Astrocyte (in vitro differentiated cells and primary cell): ENCODE measurements at places on chromosomes 3 and 15. TPM values are rescaled to one million over a fixed set of nuclear protein-coding genes. Genes with fewer than 3 reads are reported as not detected.
A peak's percentile ranks its signal among the peaks of the same experiment; 100 is the strongest.

The FEZF2 gene
- not detected in 2 replicates for total RNA-seq

The ATG7 gene
- total RNA-seq, result 24.8 and 29.5 TPM in 2 replicates

The ADAMTSL3 gene
- 2.4 and 3.0 TPM in 2 replicates for total RNA-seq

The VEPH1 gene
- total RNA-seq, result 9.3 and 9.4 TPM in 2 replicates

The PCNP gene
- 147 and 151 TPM in 2 replicates for total RNA-seq

The C3orf22 gene
- total RNA-seq, result not detected in 2 replicates

The STOML1 gene
- total RNA-seq, result 12.4 and 16.6 TPM in 2 replicates

The MCF2L2 gene
- total RNA-seq, result 0.89 and 1.2 TPM in 2 replicates

DNA sequence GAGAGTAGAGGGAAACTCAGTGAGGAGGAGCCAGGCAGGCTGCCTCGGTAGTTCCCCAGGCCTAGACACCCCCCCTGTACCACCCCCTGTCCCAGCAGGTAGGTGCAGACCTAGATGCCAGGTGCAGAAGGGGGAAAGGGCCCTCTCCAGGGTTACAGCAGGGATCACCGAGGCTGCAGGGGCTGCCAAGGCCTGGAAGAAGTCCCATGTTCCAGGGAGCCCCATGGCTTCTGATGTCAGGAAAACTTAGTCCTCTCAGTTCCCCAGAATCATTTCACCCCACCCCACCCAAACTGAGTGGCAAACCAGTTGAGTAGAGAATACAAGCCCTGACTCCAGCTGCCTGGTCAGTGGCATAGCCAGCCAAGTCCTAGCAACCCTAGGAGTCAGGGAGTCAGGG lies 7.4 kb upstream of the SEMA3B start:
- H3K27me3 ChIP-seq, result no peaks in the 10 kb centered on the region
- H3K4me3 ChIP-seq, result no peak overlapping the region
- DNase-seq, result no peak
- H3K36me3 ChIP-seq, result peaks cover 16% of the 10 kb centered on the region
- H3K27ac ChIP-seq, result no peak overlapping the region
- H3K4me1 ChIP-seq, result peaks cover 33% of the 10 kb centered on the region

- H3K27me3 ChIP-seq, result no peaks in the 10 kb centered on the region
- no peaks in the 10 kb centered on the region for H3K4me1 ChIP-seq
- no peaks in the 10 kb centered on the region for H3K36me3 ChIP-seq
- H3K27ac ChIP-seq, result no peak overlapping the region
Measured at GRCh38 chr3:131142580-131142979, 115.9 kb downstream of the NEK11 start.

DNA sequence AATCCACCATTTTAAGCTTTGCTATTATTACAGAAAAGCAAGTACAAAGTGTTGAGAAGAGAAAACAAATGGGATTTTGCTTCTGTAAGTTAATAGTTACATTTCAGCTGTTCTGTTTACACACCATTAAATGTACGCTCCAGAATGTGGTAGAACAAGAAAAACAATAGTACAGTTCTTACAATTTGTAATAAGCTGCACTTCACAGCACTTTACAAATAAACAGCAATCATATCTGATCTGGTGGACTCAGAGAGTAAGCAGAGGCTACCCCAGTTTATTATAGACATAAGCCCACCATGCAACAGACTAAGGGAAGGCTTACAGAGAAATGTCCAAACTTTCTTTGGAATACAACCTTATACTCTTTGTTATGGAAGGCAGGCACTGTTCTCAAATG lies 126.4 kb downstream of the OXSM start:
- no peaks in the 10 kb centered on the region for H3K36me3 ChIP-seq
- H3K27ac ChIP-seq, result no peak overlapping the region
- H3K4me3 ChIP-seq, result no peak overlapping the region
- no peak for DNase-seq
- no peaks in the 10 kb centered on the region for H3K27me3 ChIP-seq

GRCh38 chr3:14627815-14628214 lies 23.7 kb upstream of the CCDC174 start:
- H3K27ac ChIP-seq, result no peak overlapping the region
- DNase-seq, result no peak
- no peaks in the 10 kb centered on the region for H3K36me3 ChIP-seq

GRCh38 chr3:122767540-122768372 lies 25.9 kb downstream of the HSPBAP1 start:
- H3K27ac ChIP-seq, result no peak overlapping the region
- no peaks in the 10 kb centered on the region for H3K27me3 ChIP-seq
- H3K4me3 ChIP-seq, result no peak overlapping the region

DNA sequence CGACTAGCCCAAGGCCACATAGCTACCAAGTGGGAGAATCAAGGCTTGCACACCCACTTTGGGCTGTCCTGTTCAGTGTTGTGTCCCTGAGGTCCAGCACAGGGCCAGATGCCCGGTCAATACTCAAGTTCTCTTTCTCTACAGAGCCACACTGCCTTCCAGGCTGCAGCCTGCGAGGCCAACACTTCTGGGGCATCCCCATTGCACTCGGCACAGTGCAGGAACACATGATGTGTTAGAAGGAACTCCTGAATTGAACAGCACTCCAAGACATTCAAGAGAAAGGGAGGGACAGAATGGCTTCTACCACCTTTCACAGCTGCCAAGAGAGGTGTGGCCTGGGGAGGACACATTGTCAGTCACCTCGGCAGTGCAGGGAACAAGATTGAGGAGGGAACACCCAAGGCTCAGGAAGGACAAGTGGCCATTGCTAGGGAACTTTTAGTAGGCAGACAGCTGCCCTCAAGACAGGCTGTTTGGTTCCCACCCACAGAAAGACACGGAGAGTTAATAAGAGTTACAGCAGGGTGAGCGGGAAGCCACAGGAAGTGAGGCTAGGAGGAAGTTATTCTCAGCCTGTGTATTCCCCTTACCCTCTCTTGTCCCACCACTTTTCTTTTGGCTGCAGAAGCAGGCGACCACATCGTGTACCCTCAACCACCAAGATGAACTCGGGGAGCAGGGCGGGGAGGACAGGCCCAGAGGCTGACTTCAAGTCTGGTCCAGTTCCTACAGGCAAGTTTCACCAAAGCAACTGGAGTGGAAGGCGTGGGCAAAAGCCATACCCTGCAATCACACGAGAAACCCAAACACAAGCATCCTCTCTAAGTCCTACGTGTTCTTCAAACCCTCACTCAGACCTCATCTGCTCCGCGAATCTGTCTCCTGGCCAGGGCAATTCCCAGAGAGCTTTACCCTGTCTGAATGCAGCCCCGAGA lies 69.4 kb downstream of the SRGAP3 start:
- no peaks in the 10 kb centered on the region for H3K36me3 ChIP-seq
- DNase-seq, result no peak
- peaks cover 6% of the 10 kb centered on the region for H3K4me1 ChIP-seq
- H3K27ac ChIP-seq, result no peak overlapping the region
- peaks cover 7% of the 10 kb centered on the region for H3K27me3 ChIP-seq
- no peak overlapping the region for H3K4me3 ChIP-seq

DNA sequence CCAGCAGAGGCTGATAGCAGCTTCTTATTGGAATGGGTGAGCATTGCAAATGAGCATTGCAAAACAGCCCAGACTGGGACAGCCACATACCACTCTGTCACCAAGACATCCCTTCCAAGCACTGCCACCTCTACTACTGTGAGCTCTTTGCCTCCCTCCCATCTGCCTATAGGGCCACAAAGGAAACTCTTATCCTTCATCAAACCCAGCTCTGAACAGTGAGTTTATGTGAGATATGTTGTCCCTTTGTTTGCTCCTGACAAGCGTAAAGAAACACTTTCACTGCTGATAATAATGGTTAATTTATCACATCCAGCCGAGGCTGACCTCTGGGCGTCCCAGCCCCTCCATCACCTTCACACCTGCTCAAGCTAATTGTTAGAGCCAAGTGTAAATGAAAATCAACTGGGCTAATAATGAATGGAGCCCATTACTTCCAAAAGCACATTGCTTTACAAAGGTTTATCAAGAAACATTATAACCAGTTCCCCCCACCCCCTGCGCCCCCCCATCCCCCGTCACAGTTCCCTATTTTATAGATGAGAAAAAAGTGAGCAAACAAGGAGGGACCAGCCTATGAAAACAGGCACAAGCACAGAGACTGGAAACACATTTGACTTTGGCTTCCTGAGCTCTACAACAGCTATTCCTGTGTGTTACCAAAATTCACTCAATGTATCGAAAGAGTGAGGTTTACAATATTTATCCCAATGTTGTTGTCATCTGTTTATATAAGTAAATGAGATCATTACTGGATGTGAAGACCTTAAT lies 146.3 kb downstream of the ANXA2 start:
- no peak overlapping the region for H3K4me3 ChIP-seq
- H3K27ac ChIP-seq, result no peak overlapping the region
- H3K27me3 ChIP-seq, result no peaks in the 10 kb centered on the region
- no peak for DNase-seq
- H3K4me1 ChIP-seq, result no peaks in the 10 kb centered on the region

GRCh38 chr3:70096376-70097066 lies 97.0 kb downstream of the SAMMSON start:
- H3K4me1 ChIP-seq, result no peaks in the 10 kb centered on the region
- H3K36me3 ChIP-seq, result no peaks in the 10 kb centered on the region
- H3K27me3 ChIP-seq, result no peaks in the 10 kb centered on the region
- no peak for DNase-seq
- no peak overlapping the region for H3K4me3 ChIP-seq

DNA sequence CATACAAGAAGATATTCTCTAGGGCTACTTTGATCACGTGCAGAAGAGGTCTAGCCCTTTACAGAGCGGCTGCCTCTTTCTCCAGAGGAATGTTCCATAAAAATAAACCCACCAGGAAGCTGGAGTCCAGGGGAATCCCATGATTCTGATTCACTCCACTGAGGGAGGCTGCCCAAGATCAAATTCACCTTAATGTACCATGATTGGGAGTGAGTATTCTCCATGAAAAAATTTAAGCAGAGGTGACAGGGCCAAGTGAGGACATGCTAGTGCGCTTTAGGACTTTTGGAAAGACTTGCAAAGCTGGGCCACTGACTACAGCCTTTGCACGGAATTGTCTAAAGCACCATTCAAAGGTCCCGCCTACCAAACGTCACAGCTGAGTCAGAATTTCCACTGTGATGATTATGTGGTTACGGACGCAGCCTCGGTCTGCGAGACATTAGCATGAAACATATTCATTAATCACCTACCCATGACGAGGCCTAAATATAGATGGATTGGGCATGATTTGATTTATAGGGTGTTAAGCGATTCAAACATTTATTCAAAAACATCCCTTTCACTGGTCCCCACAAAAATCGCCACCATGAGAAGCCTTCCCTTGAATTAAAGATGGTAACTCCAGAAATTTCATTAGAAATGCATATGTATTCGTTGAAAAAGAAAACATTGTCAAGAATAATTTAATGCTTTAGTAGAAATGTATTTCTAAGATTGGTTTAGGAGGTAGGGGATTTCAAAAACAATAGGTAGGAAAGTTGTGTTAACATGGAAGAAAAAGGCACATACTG lies 152.6 kb downstream of the GREM1 start:
- H3K4me1 ChIP-seq, result peaks cover 33% of the 10 kb centered on the region
- H3K27me3 ChIP-seq, result no peaks in the 10 kb centered on the region
- DNase-seq, result peak; percentile 99
- no peak overlapping the region for H3K4me3 ChIP-seq
- H3K36me3 ChIP-seq, result no peaks in the 10 kb centered on the region
